Stimulated activated CD8-positive, alpha-beta memory T cell treated with anti-CD3 and anti-CD28 coated beads, Interleukin-7, amount 100 ng/mL, for 4 hours (primary cell): ENCODE measurements at places on chromosomes 6 and 20.

DNA sequence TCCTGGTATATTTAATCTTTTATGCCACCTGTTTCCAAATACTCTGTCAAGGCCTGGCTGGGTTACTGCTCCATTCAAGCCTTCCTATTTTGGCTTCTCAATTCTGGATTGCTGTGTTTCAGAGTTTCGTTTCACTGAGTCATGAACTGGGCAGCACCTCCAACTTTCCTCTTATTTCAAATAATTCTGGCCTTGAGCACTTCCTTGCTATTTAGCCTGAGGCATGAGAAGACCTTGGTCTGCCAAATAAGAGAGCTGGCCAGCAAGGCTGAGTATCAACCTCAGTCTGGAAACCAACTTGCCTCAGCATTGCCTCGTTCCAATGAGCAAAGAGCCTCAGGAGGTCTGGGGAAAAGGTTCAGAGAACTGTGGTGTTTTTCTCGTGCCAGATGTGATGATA, 66.6 kb downstream of the TNFAIP3 start:
- DNase-seq = no peak

- no peak for DNase-seq
Observed at GRCh38 chr6:113331021-113331420, 526.1 kb upstream of the MARCKS start.

GRCh38 chr20:52313341-52313963, 121.9 kb upstream of the ZFP64 start:
- DNase-seq = no peak

GRCh38 chr20:43432498-43432897, 25.2 kb upstream of the SRSF6 start:
- no peak for DNase-seq

GRCh38 chr6:153123801-153124200, 7.3 kb downstream of the RGS17 start:
- DNase-seq = no peak

DNA sequence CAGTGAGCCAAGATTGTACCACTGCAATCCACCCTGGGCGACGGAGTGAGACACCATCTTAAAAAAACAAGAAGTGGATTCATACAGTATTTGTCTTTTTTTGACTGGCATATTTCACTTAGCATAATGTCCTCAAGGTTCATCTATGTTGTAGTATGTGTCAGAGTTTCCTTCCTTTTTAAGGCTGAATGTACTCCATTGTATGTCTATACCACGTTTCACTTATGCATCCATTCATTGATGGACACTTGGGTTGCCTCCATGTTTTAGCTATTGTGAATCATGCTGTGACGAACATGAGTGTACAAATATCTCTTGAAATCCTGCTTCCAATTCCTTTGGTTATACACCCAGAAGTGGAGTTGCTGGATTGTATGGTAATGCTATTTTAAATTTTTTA, 28.9 kb upstream of the FAM83D start:
- DNase-seq = no peak

GRCh38 chr6:22756365-22756764, 187.0 kb downstream of the HDGFL1 start:
- DNase-seq = no peak

DNA sequence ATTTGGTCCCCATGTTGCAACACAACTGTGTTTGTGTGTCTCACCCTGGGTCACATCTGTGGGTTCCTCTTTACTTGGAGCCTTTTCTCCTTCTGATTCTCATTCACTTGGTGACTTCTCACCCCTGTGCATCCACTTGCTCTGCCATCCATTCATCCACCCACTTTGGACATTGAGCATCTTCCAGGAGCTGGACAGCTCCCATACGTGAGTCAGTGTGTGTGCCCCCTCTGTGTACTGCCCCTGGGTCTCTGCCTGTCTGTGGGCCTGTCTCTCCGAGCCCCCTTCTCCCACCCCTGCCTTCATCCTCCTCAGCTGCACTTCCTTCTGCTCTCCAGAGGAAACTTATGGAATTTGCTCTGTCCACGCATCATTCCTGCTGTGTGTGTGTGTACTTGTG, 67.8 kb upstream of the NNAT start:
- no peak for DNase-seq

GRCh38 chr20:48803176-48804053, 24.4 kb downstream of the PREX1 start:
- DNase-seq = no peak

- DNase-seq = no peak
Observed at GRCh38 chr6:32402812-32403211, 4.2 kb downstream of the BTNL2 start.
